ENCODE measurements at places on chromosomes 11 and 22.

DNA sequence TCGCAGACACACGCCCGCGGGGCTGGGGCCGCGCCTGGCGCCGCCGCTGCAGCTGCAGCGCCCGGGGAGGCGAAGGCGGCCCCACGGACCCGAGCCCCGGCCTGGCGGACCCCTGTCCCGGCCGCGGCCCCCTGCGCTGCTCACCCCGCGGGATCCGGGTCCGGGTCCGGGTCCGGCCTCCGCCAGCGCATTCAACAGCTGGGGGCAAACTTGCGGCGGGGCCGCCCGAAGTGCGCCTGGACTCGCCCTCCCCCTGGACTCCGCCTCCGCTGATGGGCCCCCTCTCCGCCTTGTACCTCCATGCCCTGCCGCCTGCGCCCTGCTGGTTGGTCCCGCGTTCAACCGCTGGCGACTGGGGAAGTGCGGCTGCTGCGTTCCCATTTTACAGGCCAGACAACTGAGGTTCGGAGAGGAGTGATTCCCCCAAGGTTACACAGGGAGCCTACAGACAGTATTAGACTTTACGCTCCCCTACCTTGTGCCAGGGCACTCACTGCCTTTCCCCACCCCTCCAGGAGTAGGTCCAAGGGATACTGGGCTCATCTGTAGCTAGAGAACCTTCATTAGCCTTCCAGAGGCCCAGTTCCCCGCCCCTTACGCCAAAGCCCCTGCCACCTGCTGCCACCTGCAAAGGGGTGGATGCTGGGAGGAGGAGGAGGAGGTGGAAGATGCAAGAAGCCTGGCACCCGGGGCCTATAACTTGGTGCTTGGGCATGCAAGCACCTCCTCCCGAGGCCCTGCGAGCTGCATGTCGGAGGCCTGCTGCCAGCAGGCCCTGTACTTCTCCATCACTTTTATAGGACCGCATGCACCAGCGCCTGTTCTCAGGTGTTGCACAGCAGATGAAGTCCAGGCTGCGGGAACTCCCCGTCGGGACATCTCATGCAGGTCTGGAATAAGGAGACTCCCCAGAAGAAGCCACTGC lies 694 bp upstream of the ELFN2 start:
- DNase-seq = no peak
- no peak overlapping the region for H3K27ac ChIP-seq
- peaks cover 22% of the 10 kb centered on the region for H3K27me3 ChIP-seq

DNA sequence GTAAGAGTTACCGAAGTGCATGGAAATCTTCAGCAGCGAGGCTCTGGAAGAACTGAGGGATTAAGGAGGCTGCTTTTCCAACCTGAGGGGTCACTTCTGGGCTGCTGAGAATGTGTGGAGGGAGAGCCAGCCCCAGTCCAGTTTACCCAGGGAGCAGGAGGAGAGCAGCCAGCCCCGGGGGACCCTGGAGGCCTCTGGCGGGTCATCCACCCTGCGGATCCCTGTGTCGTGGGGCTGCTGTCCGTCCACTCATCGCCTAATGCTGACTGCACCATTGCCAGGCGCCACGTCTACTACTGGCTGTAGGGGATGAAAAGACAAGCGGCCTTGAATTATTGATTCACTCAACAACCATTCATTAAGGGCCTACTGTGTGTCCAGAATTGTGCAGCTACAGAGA lies 228.7 kb upstream of the TBCEL start:
- H3K27me3 ChIP-seq = no peaks in the 10 kb centered on the region
- H3K4me1 ChIP-seq = no peaks in the 10 kb centered on the region
- H3K36me3 ChIP-seq = no peaks in the 10 kb centered on the region
- H3K4me3 ChIP-seq = no peak overlapping the region
- no peak overlapping the region for H3K27ac ChIP-seq

GRCh38 chr11:71129624-71130023 lies 122.8 kb downstream of the SHANK2 start:
- H3K36me3 ChIP-seq = no peaks in the 10 kb centered on the region
- no peak overlapping the region for H3K27ac ChIP-seq
- H3K4me3 ChIP-seq = no peak overlapping the region
- no peaks in the 10 kb centered on the region for H3K27me3 ChIP-seq

GRCh38 chr11:2559527-2560311 lies 114.9 kb downstream of the KCNQ1 start:
- no peaks in the 10 kb centered on the region for H3K27me3 ChIP-seq
- H3K27ac ChIP-seq = no peak overlapping the region
- no peak overlapping the region for H3K4me3 ChIP-seq
- no peak for DNase-seq
- no peaks in the 10 kb centered on the region for H3K4me1 ChIP-seq
- H3K36me3 ChIP-seq = no peaks in the 10 kb centered on the region

- peaks cover 17% of the 10 kb centered on the region for H3K36me3 ChIP-seq
- no peak overlapping the region for H3K27ac ChIP-seq
- H3K4me3 ChIP-seq = no peak overlapping the region
- DNase-seq = no peak
- no peaks in the 10 kb centered on the region for H3K4me1 ChIP-seq
Measured at GRCh38 chr22:20147237-20147988, 3.4 kb downstream of the CCDC188 start.

- no peaks in the 10 kb centered on the region for H3K4me1 ChIP-seq
- no peaks in the 10 kb centered on the region for H3K27me3 ChIP-seq
- no peaks in the 10 kb centered on the region for H3K36me3 ChIP-seq
- DNase-seq = no peak
- no peak overlapping the region for H3K27ac ChIP-seq
- no peak overlapping the region for H3K4me3 ChIP-seq
Measured at GRCh38 chr11:60717956-60718355, 6.6 kb upstream of the MS4A18 start.

- H3K4me3 ChIP-seq = no peak overlapping the region
- no peaks in the 10 kb centered on the region for H3K27me3 ChIP-seq
- no peak for DNase-seq
- no peaks in the 10 kb centered on the region for H3K4me1 ChIP-seq
- no peak overlapping the region for H3K27ac ChIP-seq
Measured at GRCh38 chr11:122853971-122854446, 15.7 kb downstream of the CRTAM start.

- no peak for DNase-seq
- no peaks in the 10 kb centered on the region for H3K27me3 ChIP-seq
- H3K4me1 ChIP-seq = peaks cover 3% of the 10 kb centered on the region
- no peak overlapping the region for H3K27ac ChIP-seq
Measured at GRCh38 chr22:44084044-44084772, 60.1 kb downstream of the PARVB start.

DNA sequence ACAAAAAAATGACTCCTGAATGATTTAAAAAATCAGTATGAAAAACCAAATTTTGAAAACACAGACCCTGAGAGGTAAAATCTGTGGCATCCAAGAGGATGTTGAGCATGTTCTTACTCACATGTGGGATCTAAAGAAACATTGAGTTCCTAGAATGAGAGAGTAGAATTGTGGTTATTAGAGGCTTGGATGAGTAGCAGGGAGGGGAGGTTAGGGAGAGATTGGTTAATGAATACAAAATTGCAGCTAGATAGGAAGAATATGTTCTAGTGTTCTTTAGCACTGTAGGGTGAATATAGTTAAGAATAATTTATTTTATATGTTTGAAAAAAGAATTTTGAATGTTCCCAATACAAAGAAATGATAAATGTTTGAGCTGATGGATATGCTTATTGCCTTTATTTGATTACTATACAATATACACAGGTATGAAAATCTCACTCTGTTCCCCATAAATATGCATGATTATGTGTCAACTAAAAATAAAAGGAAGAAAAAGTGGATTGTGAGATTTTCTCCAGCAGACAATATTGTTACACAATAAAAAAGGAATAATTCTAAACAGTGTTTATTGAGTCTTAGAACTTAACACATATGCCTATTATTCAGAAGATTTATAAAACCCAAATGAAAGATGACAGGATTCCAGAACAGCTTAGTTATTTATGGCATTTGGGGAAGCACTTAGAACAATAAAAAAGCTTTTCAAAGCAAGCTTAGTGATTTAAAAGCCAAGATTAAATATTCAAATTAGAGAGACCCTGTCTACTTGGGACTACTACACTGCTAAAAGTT lies 28.7 kb downstream of the MS4A2 start:
- H3K27ac ChIP-seq = no peak overlapping the region
- no peak for DNase-seq
- H3K27me3 ChIP-seq = no peaks in the 10 kb centered on the region
- no peaks in the 10 kb centered on the region for H3K4me1 ChIP-seq
- no peak overlapping the region for H3K4me3 ChIP-seq

DNA sequence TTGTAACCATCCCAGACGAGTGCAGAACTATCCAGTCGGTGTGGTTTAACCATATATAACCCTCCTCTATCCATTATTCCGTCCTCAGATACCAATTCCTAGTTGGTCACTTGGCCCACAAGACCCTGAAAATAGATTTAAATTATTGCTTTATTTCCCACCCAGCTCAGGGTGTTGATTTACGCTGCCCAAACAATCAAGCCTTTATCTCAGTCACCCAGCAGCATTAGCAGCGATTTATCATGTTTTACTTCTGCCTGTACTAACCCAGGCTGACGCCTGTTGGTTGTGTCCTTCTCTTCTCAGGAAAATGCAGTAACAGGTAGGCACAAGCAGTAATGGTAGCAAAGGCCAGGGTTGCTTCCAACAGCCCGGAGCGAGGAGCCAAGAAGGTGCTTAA lies 81.2 kb downstream of the DSCAML1 start:
- H3K27ac ChIP-seq = no peak overlapping the region
- H3K36me3 ChIP-seq = no peaks in the 10 kb centered on the region
- no peak overlapping the region for H3K4me3 ChIP-seq
- DNase-seq = no peak
- no peaks in the 10 kb centered on the region for H3K4me1 ChIP-seq
- H3K27me3 ChIP-seq = no peaks in the 10 kb centered on the region

DNA sequence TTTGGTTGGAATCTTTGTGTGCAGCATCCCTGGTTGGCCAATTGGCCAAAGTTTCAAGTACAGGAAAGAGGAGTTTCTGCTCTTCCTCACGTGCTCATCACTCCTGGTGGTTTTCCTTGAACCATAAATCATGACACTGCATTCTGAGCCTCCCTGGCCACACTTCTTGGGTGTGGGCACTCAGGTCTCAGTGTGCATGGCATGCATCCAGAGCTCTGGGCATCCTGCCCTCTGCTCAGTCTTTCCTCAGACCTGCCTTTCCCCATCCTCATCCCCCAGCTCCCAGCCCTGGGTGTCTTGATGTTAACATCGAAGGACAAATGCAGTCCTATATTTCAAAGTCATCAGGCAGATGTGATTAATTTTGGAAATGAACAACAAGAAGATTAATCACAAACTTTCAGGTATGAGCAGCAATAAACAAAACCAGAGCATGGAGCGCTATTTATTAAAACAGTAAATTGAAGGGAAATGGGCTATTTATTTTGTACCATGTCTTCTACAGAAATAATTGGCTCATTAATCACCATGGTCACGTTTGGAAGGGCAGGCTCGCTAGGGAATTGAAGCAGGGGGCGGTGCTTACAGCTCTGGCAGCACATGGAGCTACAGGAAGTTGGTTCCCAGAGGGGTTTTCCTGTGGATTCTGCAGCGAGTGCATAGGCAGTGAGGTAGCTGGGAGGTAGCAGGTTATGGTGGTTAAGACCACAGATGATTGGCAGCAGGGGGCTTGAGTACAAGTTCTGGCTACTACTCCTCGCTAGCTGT lies 89.6 kb downstream of the CSNK2A3 start:
- H3K4me3 ChIP-seq = no peak overlapping the region
- H3K36me3 ChIP-seq = peaks cover 2% of the 10 kb centered on the region
- no peaks in the 10 kb centered on the region for H3K4me1 ChIP-seq
- H3K27me3 ChIP-seq = no peaks in the 10 kb centered on the region
- no peak overlapping the region for H3K27ac ChIP-seq
- DNase-seq = peak; percentile 65

DNA sequence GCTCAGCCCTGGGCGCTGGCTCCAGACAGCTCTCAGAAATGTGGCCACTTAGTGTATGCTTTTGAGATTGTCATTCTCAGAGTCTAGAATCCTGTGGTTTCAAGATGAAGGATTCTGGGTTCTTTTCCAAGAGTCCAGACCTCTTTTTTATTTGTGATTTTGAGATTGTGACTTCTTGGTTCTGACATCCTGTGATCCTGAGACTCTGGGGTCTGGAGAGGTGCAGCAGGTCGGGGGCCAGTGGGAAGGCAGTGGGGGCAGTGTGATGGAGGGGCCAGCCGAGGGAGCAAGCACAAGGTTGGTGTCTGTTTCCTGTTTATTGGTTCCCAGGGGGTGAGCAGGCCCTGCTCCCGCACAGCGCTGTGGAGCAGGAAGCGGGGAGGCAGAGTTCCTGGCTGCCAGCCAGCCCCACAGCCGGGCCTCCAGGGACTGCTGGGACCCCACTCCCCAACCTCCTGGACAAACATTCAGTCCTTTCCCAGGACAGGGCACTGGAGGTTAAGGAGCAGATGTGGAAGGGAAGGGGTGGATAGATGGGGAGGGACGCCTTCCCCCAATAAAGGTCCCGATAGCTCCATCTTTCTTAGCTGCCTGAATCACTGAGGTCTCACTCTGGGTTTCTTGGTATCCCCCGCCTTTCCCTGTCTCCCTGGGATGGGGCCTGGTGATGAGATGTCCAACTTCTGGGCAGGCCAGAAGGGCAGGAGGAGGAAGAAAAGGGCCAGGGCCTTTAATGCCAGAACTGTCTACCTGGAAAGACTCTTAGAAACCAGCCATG lies 13.7 kb downstream of the ARHGEF17 start:
- H3K4me1 ChIP-seq = peaks cover 97% of the 10 kb centered on the region
- peak overlapping the region; percentile 94 for H3K27ac ChIP-seq
- H3K4me3 ChIP-seq = peak overlapping the region; percentile 29
- no peak for DNase-seq

GRCh38 chr11:108253176-108253575 lies 30.3 kb downstream of the ATM start:
- DNase-seq = no peak
- H3K36me3 ChIP-seq = peaks cover 53% of the 10 kb centered on the region
- no peaks in the 10 kb centered on the region for H3K27me3 ChIP-seq
- H3K27ac ChIP-seq = no peak overlapping the region
- H3K4me3 ChIP-seq = no peak overlapping the region

DNA sequence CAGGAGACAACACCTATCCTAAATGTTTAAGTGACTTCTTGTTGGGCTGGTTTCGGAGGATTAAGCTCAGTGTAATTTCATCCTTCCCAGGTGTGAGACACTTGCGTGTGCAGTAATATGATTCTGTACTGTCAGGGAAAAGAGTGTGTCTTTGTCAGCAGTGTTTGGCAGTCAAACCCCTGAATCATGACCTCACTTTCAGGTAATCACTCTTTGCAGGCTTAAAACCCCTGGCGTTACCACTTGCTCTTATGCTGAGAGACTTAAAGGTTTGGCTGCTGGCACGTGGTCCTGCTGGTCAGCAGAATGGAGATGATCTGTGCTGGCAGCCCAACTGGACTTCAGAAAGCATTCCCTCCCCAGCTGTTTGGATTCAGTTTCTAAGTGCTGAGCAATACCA lies 56.1 kb downstream of the APIP start:
- no peak for DNase-seq
- no peaks in the 10 kb centered on the region for H3K4me1 ChIP-seq
- H3K4me3 ChIP-seq = no peak overlapping the region
- no peak overlapping the region for H3K27ac ChIP-seq

Data from ascending aorta (tissue), 2 donors.